ENCODE measurements at places on chromosomes 11 and 22. TPM values are rescaled to one million over a fixed set of nuclear protein-coding genes. Genes with fewer than 3 reads are reported as not detected.

- no peak for DNase-seq
Observed at GRCh38 chr11:113638376-113638775, 67.7 kb downstream of the TMPRSS5 start.

DNA sequence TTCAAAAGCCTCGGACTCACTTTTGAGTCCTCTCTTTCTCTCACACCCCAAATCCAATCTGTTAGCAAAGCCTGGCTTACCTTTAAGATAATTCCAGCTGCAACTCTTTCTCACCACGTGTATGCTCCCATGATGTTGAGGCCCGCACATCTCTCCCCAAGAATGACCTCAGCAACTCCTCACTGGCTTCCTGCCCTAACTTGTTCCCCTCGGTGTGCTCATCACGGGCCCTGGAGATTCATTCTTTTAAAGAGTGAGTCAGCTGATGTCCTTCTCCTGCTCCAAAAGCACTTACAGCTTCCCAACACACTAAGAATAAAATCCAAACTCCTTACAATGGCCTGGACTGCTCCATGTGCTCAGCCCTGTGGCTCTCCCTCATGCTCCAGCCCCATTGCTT, 1041.3 kb downstream of the OPCML start:
- no peak for DNase-seq

DNA sequence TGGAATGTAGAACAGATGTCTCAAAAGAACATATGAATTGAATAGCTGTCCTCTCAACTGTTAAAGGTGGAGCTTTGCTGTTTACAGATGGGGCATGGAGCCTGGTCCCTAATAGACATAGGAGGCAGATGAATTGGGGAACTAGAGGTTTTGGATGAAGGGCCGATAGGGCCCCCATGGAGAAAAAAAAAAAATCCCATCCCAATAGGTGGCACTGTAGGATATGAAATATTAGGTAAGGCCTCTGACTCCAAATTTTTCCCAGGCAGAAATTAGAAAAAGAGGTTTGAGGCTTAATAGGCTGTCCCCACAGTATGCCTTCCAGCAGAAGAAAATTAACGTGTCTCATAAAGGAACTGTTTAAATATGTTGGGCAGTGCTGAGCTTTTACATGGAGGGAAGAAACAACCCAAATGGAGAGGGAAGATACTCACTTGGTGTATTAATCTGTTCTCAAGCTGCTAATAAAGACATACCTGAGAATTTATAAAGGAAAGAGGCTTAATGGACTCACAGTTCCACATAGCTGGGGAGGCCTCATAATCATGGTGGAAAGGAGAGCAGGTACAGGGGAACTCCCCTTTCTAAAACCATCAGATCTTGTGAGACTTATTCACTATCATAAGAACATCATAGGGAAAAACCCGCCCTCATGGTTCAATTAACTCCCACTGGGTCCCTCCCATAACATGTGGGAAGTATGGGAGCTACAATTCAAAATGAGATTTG, 30.1 kb upstream of the TMEM45B start:
- DNase-seq, result no peak

- DNase-seq, result no peak
Observed at GRCh38 chr11:18223591-18224387, 12.8 kb downstream of the SAA4 start.

GRCh38 chr22:23458663-23459541, 121.2 kb downstream of the IGLL1 start:
- no peak for DNase-seq

DNA sequence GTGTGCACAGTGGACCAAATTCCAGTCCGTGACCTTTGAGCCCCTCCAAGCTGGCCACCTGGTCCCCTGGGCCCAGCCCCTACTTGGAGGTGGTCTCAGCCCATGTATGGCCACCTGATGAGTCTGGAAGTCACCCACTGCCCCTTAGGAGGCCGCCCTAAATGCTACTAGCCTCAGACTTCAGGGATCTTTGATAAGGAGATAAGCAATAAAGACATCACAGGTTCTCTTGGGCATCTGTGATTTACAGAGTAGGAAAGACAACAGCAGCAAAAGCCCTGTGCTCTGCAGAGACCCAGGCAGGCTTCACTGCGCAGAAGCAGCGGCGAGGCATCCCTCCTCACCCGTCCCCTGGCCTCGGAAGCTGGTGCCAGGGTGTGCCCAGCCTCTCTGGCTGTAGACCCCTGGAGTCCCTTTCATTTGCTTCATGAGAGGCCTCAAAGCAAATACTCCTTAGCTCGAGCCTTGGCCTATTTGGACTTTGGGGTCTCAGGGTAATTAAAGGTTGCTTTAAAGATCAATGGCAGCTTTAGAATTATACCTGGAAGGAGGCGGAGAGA, 360.1 kb downstream of the TBC1D22A start:
- DNase-seq, result no peak

DNA sequence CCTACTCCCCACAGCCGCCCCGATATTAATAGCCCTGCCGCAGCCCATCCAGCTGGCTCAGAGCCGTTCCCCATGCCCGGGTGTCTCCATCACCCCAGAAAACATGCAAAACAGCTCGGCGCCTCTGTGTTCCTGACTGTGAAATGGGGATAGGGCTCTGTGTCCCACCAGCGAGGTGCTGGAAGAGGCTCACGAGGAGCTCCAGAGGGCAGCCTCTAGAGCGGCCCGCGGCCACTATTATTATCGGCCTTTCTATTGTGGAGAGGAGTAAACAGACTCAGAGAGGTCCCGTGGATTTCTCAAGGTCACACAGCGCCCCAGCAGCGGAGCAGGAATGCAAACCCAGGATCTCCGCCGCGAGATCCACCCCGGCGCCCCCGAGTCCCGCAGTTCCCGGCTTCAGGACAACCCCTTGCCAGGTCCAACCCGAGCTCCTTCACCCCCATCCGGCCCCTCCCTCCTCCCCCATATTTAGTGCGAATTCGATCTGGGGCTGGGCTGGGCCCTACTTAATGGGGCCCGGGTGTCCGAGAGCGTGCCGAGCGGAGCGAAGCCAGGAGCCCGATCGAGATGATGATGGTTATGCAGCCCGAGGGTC, at the start of gene ACTN3:
Gene ACTN3, plus strand, starts transcription at position 536 of the 598 bp plus-strand sequence. Its CDS starts 35 bp downstream, at position 571.
- DNase-seq, result no peak

- no peak for DNase-seq
Observed at GRCh38 chr11:113697756-113698407, 8.2 kb downstream of the TMPRSS5 start.

DNA sequence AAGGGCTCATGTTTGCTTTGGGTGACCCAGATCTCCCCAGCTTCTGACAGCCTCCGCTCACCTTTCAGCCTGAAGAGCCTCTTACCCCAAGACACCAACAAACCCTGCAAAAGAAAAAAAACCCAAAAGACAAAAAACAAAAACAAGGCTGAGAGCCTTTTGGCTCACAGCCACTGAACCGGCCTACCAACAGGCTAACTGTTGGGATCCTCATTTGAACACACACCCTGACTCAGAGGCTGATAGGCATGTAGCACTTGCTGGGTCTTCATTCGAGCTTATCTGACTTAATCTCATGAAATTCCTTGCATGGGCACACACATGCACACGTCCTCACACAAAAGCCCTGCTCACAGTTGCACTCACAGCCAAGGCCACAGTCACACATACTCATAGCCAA, 22.9 kb upstream of the TSKU start:
- DNase-seq, result no peak

GRCh38 chr11:75126564-75126963, 24.3 kb upstream of the SLCO2B1 start:
- DNase-seq, result no peak

DNA sequence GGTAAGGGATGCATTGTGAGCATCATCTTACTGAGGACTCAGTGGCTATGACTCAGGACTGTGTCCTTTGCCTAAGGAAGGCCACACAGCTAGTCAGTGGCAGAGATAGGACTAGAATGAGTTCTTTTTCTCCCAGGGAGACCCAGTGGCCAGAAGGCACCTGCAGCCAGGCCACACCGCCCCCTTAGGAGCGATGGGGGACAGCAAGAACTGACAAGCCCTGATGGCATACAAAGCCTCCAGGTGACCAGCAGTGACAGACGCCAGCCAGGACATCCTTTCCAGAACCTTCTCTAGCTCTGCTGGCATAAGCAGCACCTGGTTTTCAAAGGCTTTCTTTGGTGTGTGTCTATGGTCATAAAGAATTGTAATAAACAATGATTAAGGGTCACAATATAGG, 240.1 kb downstream of the ST3GAL4 start:
- no peak for DNase-seq

DNA sequence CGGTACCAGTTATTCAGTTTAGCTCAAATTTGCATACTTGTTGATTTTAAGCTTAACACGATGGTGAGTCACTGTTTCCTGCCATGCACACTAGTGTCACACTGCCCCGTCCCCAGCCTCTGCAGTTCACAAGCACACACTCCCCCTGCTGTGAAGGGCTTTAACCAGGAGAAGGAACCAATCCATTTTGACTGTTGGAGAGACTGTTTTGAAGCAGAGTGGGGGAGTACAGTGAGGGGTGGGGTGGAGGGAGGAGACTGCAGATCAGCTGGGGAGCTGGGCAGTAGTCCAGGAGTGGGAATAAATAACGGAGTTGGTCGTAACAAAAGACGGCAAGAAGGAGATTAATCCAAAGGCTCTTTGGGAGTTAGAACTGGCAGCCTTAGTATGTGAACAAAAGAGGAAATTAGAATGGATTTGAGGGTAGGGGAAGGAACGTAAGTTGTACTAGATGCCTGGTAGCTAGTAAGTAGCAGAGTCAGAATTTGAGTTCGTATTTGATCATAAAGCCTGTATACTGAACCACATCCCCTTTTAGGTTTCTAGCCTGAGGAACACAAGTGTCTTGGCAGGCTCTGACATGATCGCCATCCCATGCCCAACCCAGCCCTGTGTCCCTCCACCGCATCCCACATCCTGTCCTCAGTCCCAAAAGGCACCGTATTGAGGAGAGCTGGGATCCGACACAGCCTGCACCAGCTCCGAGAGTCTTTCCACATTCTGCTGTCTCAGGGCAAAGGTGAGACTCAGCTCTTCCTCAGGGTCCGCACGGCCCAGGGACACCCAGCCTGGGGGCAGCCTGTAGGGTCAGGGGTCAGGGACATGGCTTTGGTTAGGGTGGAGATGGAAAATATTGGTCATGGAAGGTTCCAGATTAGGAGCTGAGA, 862 bp downstream of the TPP1 start:
- peak; percentile 23 for DNase-seq

- no peak for DNase-seq
Observed at GRCh38 chr11:79313530-79313913, 127.3 kb downstream of the TENM4 start.

GRCh38 chr22:21446128-21446826, 20.9 kb upstream of the TMEM191C start:
- DNase-seq, result no peak

DNA sequence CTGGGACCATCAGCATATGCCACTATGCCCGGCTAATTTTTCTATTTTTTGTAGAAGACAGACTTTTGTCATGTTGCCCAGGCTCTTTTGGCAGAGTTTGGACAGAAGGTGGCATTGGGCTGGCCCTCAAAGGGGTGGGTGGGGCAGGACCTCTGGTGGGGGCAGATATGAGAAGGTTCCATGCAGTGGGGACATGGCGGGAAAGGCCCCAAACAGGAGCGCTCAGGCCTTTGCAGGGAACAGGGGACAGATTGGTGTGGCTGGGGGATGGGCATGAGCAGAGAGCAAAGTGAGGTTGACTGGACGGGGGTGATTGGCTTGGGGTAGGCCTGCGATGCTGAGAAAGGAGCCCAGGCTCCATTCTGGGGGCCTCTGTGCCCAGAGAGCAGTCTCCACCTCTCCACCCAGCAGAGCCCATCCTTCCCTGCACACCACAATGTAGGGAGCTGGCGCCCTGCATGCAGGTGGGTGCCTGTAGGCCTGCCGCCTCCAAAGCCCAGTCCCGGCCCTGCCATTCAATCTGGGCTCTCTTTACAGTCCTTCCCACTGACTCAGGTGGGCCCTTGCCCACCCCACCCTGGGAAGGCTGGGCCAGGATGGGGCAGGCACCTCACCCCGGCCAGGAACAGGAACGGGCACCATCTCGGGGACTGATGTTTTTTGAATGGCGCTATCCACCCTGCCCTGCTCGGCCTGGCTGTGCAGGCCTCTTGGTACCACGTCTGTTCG, 98.7 kb downstream of the MORC2 start:
- no peak for DNase-seq

DNA sequence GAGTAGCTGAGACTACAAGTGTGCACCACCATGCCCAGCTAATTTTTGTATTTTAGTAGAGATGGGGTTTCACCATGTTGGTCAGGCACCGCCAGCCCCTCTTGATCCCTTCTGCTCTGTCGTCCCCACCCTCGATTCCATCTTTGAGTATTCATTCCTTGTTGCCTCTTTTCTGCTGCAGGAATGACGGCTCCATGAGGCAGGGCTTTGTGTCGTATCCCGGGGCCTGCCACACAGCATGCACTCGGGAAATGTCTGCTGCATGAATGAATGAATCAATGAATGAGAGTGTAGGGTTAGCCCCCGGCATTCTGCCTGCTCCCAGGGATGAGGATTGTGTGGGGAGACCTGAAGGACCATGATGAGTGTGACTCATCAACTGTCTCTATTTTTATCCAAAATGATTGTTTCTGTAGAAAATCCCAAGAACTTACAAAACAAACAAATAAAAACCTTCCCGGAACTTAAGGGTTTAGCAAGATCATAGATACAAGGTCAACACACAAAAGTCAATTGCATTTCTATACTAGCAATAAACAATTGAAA, 54.6 kb upstream of the SLC22A12 start:
- no peak for DNase-seq

DNA sequence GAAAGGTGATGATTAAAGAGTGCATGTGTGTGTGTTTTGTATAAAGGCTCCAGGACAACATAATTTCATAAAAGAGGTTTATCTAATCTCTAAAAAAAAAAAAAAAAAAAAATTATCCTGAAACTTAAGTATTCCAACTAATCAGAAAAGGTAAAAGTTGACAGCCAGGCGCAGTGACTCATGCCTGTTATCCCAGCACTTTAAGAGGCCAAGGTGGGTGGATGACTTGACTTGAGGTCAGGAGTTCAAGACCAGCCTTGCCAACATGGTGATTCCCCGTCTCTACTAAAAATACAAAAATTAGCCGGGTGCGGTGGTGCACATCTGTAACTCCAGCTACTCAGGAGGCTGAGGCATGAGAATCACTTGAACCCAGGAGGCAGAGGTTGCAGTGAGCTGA, 632.7 kb upstream of the CHORDC1 start:
- no peak for DNase-seq

Gene SDF2L1
- total RNA-seq, result 16.3 TPM

Gene BRD1
- total RNA-seq, result 21.0 TPM

Gene ALX4
- total RNA-seq, result 0.13 TPM

Gene NAV2
- total RNA-seq, result 19.0 TPM

Gene PNPLA5
- total RNA-seq, result not detected

Gene FAM83F
- 0.37 TPM for total RNA-seq
